NCI-H345 (cell line): ENCODE measurements at places on chromosomes 2 and 18.

DNA sequence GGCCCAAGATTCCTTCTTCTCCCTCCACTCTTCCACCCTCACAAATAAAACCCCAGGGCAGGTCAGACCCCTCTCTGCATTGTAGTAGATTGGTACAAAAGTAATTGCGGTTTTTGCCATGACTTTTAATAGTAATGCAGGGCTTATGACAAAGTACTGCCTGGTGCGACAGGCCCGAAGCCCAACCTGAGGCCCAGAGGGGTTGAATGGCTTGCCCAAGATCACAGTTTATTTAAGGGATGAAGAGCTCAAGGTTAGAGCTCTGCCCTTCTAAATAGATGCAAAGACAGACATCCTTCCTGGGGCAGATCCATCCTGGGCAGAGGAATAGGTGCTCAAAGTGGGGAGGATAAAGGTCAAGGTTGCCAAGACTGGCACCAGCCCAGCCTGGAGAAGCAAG is 899 bp upstream of the PSTPIP2 start:
- no peak for DNase-seq

- no peak for DNase-seq
Observed at GRCh38 chr2:49369101-49369500, 214.8 kb upstream of the FSHR start.

- no peak for DNase-seq
Observed at GRCh38 chr2:238254095-238254723, 14.4 kb upstream of the HES6 start.

GRCh38 chr2:215728504-215729065 is 284.8 kb downstream of the MREG start:
- DNase-seq = no peak

DNA sequence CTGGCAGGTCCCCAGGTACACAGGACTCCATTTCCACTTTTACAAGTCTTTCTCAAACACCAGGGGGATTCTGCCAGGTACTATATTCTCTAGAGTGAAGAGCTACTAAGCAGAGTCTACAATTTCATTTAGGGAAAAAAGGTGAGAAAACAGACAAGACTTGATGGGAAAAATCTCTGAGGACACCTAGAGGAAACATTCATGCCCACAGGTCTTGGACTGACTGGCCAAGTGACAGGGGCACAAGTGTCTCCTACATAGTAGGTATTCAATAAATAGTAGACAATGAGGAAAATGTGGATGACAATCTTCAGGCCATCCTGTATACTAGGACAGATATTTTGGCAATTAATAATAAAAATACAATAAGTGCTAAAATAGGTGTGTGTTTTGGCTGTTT is 228.6 kb downstream of the CLIP4 start:
- DNase-seq = no peak

GRCh38 chr2:179646862-179647587 is 214.4 kb downstream of the ZNF385B start:
- no peak for DNase-seq

- no peak for DNase-seq
Observed at GRCh38 chr18:74518456-74519295, 15.6 kb upstream of the CNDP1 start.

DNA sequence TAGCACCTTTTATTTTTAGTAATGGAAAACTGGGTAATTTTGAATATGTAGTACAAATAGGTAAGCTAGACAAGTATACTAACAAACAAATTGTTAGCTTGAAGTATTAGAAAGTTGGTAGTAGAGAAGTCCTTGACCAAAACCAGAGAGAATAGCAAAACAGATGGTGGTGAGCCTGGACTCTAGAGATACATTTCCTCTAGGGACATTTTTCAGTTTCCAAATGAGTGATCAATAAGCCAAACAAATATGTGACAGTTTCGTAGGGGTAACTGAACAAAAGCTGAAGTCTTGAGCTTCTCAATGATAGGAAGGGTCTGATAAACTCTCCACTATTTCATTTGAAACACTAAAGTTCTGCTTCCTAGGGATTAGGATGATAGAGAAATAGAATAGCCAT is 692.0 kb upstream of the FAM98A start:
- DNase-seq = no peak

DNA sequence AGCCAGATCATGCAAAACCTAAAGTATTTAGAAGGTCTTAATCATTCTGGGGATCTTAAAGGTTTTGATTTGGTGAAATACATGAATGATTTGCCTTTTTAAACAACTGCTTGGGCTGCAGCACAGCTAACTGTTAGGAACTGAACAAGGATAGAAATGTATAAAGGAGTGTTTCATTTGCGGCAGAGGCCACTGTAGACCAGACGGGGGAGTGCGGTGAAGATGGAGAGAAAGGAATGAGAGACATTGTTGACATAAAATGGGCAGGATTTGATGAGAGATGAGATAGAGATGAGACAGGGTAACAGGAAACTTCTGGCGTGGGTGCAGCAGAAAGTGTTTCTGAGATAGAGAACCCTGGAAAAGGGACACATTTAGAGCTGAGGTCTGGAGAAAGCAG is 308.1 kb downstream of the TMX3 start:
- no peak for DNase-seq

DNA sequence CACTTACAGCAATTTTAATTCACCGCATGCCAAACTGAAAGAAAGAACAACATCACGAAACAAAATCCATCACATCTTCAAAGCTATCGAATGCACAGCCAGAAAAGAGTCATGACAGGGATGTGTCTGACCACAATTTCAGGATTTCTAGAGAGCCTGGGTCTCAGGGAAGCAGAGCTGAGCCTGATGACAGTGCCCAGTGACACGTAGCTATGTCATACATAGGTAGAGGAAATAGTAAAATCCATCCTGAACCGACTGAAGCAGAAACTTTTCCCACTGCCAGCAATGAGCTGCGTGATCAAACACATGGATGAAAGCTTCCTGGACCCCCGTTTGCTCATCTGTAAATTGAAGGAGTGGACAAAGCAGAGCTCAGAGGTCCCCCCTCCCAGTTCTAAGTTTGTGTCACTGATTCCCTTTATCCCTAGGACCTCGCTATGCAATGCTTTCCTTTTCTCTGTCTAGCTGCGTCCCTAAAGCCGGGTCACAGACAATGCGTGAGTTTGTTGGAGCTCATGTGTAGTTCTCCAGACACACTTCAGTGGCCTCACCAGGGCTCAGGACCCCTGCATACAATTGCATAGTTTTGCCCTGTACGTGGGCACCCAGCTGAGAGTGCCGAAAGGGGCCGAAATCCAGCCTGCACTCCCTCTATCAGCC is 37.6 kb downstream of the CCBE1 start:
- no peak for DNase-seq
